ENCODE measurements at places on chromosomes 7 and 10.
A peak's percentile ranks its signal among the peaks of the same experiment; 100 is the strongest.

DNA sequence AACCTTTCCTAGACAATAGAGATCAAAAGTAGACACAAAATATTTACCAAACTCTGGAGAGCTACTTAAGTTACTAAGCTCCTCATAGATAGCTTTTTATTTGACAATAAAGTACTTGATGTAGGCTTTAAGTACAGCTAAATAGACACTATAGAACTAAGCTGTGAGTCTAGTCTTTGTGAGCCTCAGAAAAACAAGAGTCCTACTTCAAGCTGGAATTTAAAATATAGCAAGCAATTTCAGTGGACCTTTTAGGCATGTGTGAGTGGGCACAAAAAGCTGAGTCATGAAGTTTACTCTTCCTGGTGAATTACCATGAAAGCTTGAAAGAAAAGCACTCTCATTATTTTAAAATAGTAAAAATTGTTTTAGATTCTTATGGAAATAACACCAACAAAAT is 76.1 kb downstream of the ADD3 start:
- no peak for DNase-seq

DNA sequence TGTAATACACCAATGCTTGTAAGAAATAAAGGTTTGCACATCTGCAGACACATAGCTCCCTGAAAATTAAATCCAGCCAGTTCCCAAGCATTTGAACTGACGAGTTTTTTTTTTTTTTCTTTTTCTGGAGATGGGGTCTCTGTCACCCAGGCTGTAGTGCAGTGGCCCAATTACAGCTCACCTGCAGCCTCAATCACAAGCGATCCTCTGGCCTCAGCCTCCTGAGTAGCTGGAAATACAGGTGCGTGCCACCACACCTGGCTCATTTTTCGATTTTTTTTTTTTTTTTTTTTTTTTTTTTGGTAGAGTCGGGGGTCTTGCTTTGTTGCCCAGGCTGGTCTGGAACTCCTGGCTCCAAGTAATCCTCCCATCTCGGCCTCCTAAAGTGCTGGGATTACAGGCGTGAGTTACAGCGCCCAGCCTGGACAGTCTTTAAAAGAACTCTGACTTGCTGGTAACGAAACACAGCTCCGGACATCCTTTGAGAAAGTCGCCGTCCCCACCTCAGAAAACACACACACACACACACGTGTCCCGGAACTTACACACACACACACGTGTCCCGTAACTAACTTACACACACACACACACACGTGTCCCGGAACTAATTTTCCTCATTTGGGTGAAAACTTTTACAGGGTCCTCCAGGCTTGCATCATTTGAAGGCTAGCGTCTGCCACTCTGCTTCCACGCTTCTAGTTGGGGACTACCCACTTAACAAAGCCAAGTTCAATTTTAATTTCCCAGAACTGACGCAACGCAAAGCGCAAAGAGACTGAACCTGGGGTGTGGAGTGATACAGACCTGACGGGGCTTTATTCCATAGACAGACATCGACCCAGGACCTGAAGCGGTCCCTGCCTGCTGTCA is 18.6 kb downstream of the OCM2 start:
- no peak for DNase-seq

DNA sequence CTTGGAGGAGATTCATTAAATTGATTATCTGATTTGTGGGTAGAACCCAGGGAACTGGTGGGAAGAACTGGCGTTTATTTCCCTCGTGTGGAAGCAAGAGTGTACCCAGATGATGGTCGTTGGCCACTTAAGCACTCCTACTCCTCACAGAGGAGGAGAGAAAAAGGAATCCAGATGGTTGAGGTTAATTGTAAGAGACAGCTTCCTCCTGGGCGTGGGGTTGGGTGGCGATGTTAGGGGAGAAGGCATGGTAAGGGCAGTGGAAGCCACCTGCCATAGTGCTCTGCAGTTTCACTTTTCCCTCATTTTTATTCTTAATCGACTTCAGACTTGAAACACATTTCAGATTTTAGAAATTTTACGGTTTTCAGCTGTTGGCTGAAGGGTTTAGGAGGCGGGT is 104.1 kb downstream of the DOCK1 start:
- DNase-seq, result no peak

- DNase-seq, result no peak
These were observed 184.3 kb upstream of the MBL2 start for GRCh38 chr10:52956861-52957260.

GRCh38 chr7:71682841-71683781 is 551.2 kb downstream of the GALNT17 start:
- DNase-seq, result no peak

DNA sequence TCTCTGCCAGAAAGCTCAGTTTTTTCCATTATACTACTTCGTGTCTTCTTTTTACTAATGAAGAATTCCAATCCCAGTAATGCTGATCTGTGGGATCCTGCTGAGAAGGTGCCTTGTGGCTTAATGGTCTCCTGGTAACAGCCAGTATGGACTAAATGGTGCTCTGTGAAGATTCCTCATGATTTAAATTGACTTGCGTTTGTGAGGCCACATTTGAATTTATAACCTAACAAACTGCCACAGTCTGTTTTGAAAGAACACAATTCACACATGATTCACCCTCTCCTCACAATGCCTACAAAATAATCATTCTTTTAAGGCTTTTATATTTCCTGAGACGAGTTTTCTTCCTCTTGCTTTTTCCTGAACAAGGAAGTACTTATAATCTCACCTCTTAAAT is 140.0 kb downstream of the MBL2 start:
- DNase-seq, result no peak

- DNase-seq, result no peak
These were observed 169.5 kb upstream of the SVIL start for GRCh38 chr10:29804025-29804852.

DNA sequence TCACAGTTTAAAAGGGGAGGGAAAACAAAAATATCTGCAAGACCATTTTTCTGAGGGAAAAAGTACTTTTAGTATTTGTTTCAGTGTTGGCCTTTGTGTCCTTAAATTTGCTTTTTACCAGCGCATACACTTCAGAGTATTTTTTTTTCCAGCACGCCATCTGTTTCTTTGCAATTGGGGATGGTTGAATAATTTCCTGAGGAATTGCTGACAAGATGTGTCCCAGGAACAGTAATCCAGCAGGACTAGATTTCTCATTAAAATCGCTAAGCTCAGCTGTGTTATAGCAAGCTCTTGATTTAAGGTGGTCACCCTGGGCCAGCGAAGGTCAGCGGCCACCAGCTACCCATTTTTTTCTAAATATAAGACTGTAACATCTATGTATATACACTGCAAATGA is 156.9 kb upstream of the RHOBTB1 start:
- DNase-seq, result no peak

- no peak for DNase-seq
These were observed 131.9 kb downstream of the SDK1 start for GRCh38 chr7:3432911-3433310.

DNA sequence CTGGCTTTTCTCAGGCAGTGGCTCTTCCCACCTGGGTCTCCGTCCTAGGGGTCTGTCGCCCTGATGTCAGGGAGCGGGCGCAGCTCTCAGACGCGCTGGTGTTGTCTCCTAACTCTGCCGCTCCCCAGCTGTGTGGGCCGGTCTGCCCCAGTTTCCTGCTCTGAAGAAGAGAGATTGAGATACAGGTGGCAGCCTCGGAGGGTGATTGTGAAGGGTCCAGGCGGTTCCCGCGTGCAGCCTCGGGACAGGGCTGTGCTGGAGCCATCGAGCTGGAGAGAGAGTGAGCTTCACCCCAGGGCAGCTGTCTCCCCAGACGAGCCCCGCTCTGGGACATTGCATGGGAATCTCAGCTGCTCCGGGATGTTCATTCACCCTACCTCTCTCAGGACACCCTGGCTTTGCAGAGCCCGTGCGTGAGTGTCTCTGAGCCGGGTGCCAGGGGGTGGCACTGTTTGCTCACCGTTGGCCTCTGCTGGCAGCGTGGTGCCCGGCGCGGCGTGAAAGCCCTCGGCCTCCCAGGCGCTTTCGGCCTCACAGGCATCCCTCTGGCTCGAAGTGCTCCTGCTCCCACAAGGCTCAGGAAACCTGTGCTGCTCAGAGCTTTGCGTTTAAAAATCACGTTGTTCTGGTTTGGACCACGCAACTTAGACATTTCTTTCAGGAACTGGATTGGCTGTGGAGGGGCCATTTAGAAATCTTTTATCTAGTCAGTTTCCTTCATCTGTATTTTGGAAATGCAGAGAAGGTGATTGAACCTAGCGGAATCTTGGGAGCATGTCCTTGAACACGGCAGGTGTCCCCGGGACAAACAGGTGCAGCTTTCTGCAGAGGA is 33.8 kb upstream of the ZFAND2A start:
- DNase-seq, result no peak

DNA sequence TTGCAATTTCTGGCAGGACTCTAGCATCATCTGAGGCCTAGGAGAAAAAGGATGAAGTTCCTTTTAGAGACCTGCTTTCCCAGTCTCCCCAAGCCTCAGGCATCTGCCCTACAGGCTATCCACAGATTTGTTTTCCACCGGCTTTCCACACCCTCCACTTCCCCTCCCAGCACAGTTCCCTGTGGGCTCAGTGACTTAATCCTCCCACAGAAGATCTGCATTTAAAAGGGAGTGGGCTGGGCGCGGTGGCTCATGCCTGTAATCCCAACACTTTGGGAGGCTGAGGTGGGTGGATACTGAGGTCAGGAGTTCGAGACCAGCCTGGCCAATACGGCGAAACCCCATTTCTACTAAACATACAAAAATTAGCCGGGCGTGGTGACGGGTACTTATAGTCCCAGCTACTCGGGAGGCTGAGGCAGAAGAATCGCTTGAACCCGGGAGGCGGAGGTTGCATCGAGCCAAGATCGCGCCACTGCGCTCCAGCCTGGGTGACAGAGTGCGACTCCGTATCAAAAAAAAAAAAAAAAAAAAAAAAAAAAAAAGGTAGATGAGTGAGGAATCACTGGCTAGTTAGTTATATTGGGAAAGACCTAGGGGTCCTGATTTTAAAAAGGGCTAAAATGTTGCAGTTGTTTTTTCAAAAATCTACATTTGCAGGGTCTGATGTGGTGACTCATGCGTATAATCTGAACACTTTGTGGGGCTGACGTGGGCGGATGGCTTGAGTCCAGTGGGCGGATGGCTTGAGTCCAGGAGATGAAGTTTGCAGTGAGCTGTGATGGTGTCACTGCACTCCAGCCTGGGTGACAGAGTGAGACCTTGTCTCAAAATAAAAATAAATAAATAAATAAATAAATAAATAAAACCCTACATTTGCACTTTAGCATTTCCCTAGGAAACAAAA is 119.5 kb downstream of the BAMBI start:
- peak; percentile 87 for DNase-seq

DNA sequence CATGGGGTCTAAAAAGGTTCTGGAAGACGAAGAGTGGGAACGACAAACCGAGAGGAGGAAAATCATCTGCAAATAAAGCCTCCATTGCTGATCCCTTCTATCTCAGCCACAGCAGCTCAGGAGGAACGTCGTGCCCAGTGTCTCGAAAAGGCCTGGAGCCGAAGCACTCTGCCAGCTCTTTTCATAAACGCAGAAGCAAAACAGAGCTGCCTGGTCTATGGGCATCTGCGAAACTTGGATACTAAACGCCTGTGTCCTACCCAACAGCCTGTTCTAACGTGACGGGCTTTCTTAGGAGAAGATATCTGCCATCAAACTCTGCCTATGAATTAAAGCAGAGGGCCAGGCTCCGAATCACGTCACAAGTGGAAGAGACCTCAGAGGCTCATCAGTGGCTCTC is 68.7 kb downstream of the GNA12 start:
- DNase-seq, result no peak

- no peak for DNase-seq
These were observed 26.8 kb downstream of the VSIR start for GRCh38 chr10:71746344-71747037.

DNA sequence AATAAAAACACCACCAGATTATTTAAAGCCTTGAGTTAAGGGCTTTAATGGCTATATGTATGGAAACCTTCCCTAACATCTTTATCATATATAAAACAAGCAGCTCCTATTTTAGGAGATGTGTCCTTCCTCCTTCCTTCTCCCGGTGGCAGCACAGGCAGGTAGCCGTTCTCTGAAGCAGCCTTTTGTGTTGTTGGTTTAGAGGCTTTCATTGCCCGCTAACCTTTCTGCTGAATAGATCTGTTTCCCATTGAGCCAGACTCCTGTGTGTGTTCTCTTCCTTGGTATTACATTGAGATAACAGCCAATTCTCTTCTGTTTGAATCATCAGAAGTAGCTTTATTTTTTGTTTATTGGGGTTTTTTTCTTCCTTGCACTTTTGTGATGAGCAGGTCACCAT is 131.3 kb downstream of the CACNB2 start:
- no peak for DNase-seq

DNA sequence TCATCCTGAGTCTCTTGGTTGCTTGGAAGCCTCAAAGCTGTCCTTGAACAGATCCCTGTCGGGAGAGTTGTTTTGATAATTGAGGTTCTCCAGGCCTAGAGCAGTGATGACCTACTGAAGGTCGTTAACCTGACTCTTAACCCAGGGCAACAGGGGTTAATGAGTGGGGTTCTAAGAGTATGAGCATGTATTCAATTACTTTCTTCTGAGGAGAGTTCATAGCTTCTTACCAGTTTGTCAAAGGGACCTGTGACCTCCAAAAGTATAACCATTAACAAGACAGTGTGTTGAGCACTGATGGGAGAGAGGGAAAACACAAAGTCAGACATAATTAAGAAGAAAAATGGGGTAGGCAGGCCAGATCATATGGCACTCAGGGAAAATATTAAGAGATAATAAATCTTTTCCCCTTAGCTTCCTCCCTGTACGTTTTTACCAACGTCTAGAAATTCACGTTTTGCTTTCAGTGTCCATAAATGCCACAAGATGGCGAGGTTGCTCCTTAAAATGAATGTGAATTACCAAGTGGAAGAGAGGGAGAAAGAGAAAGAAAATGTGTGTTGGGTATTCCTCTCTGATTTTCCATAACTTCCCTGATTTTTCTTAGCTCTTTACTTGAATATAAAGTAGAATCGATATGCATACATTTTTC is 97.6 kb downstream of the SUGCT start:
- peak; percentile 46 for DNase-seq

- no peak for DNase-seq
These were observed 29.8 kb downstream of the STRA8 start for GRCh38 chr7:135263321-135263970.

GRCh38 chr7:97973206-97973658 is 16.8 kb downstream of the OCM2 start:
- no peak for DNase-seq

Data from ascending aorta (tissue), 2 donors.